Stimulated activated CD8-positive, alpha-beta memory T cell treated with anti-CD3 and anti-CD28 coated beads, Interleukin-7, amount 100 ng/mL, for 1 hour (primary cell): ENCODE measurements at places on chromosomes 5 and 9.

- no peak for DNase-seq
Measured at GRCh38 chr5:14787801-14788579, 83.6 kb downstream of the ANKH start.

GRCh38 chr5:97044052-97044451, 98.4 kb downstream of the LIX1 start:
- DNase-seq, result no peak

DNA sequence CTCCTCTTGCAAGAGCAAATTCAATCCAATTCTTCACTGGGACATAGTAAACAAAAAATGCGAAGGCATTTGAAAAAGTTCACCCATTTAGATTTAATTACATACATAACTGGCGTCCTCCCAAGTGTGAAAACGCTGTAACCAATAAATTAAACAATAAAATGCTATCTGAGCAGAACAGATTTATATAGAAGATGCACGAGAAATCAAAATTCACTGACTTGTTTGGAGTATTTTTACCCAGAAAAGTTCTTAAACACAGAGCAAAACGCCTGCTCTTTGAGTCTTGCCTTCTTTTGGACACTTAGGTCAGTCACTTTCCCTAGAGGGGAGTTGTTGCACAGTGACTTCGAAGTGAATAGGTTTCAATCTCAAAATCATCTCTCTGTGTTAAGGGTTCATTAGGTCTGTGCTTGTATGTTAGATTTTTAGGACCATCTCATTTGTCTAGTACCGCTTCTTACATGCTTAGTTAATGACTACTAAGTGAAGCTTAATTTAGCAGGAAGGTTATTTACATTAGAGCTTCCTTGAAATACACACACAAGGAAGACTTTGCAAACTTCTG, 1.9 kb downstream of the ALDH1A1 start:
- no peak for DNase-seq

- no peak for DNase-seq
Measured at GRCh38 chr5:72138943-72139521, 31.8 kb downstream of the MAP1B start.

GRCh38 chr5:133083901-133084300, 32.1 kb downstream of the HSPA4 start:
- no peak for DNase-seq

GRCh38 chr5:34731435-34732232, 75.5 kb downstream of the RAI14 start:
- DNase-seq, result no peak

DNA sequence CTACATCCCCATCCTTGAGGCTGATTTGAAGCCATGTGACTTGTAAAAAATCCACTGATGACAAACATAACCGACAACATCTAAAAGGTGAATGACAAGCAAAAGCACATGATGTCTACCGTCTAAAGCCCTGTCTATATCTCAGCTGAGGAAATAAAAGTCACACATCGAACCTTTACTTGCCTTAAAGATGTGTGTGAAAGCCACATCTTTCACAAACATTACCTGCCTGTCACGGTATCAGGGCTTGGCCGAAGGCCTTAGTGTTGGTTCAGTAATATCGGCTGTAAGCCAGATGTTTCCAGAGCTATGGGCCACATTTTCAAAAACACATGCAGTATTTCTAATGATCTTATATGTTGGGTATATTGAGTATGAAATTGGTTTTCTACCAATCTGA, 125.8 kb downstream of the EFNA5 start:
- DNase-seq, result no peak

- no peak for DNase-seq
Measured at GRCh38 chr5:111996574-111996973, 239.6 kb upstream of the NREP start.

DNA sequence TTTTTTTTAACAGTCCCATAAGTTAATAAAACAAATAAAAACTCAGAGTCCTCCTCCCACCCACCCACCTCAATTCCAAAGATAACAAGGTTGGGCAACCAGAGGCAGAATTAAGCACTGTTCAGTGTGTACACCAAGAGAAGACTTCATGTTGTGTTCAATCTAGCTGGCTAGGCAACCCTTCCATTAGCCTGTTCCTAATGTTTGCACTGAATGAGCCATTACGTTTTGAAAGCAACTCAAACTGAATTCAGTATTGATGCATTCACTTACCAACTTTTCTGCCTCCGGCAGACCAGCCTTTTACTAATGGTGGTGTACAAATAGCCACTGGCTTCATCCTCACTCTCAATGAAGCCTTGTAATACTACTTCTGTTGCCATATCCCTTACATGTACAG, 47.5 kb downstream of the PBX3 start:
- DNase-seq, result no peak

DNA sequence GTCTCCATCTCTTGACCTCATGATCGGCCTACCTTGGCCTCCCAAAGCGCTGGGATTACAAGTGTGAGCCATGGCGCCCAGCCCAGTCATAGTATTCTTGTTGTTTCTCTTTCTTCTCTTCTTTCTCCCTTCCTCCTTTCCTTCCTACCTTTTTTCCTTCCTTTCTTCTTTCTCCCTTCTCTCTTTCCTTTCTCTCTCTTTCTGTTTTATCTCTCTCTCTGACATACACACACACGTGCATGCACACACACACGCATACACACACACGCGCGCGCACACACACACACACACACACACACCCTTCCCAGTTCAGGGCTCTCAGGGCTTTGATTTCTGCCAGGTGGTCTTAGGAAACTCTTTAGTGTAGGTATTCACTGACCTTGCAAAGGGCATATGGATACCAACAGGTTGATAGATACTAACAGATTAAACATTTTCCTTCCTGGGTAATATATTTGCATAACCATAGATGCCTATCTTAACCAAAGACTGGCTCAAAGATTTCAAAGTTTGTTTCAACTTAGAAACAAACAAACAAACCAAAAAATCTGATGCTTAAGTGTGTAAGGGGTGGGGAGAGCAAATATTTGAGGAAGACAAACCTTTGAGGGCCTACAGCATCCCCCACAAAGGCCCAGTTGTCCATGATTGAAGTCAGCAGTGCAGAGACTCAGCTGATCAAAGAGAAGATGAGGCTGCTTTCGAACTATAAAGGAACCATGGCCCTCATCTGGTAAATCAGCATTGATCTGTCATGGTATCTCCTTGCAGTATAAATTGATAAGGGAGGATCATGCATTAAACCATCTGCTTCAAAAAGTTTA, 288.2 kb upstream of the SEMA6A start:
- no peak for DNase-seq

GRCh38 chr5:116922532-116922931, 347.9 kb upstream of the SEMA6A start:
- no peak for DNase-seq

GRCh38 chr5:157106630-157107461, 2.0 kb downstream of the HAVCR2 start:
- DNase-seq, result no peak

- no peak for DNase-seq
Measured at GRCh38 chr5:63261695-63262094, 683.1 kb downstream of the LRRC70 start.

- no peak for DNase-seq
Measured at GRCh38 chr5:424301-425110, 18.5 kb upstream of the EXOC3 start.

DNA sequence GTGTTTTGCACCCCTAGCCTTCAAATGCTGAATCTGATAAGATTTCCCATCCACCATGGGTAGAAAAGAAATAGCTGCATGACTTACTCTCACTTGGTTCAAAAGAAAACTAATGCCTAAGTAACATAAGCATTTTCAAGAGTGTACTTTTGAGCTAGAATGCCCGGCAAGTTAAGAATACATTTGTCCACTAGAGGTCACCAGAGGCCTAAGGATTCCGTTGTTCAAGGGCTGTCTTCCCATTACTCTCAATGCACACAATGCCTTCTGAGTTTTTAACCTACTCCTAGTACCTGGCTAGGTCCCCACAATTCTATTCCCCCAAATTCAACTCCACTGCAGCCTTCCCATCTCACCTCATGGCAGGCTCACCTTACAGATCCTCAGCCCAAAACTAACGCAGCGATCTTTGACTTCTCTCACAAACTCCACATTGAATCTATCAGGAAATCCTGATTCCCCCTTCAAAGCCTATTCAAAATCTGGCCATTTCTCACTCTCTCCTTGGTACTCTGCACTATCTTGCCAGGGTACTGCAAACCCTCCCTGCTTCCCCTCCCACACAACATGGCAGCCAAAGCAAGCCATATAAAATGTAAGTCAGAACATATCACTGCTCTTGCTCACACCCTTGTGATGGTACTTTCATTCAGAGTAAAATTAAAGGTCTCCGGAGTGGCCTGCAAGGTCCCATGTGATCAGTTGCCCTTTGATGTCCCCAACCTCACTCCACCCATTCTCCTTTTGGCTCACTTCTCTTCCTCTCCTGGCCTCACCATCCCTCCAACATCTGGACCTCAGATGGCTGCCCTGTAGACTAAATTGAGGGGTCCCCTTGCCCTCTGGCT, 13.4 kb downstream of the OXCT1 start:
- DNase-seq, result no peak

GRCh38 chr5:60435808-60436207, 264.2 kb downstream of the DEPDC1B start:
- DNase-seq, result no peak
